ENCODE measurements at places on chromosomes 6 and 20.

GRCh38 chr6:135866445-135867123 is 15.1 kb downstream of the PDE7B start:
- no peak for DNase-seq

GRCh38 chr6:161204866-161205557 is 68.8 kb downstream of the AGPAT4 start:
- no peak for DNase-seq

DNA sequence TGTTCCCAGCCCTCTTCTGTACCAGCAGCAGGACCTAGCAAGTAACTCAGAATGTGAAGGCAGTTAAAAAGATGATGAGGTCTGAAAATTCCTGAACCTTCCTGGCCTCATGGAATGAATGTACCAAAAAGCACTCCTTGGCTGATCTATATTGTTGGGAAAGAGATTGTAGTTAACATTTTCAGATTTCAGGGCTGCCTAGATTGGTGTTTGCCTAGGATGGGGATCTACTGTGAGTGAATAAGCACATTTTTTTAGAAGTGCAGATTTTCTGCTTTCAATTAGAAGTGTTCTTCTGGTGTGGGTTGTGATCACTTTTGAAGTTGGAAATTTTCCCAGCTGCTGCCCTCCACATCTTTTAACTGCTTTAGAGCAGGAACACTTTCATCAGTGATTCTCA is 6.2 kb downstream of the MYLIP start:
- DNase-seq: no peak

- DNase-seq: no peak
These were observed 667.8 kb upstream of the GJE1 start for GRCh38 chr6:141464896-141465295.

DNA sequence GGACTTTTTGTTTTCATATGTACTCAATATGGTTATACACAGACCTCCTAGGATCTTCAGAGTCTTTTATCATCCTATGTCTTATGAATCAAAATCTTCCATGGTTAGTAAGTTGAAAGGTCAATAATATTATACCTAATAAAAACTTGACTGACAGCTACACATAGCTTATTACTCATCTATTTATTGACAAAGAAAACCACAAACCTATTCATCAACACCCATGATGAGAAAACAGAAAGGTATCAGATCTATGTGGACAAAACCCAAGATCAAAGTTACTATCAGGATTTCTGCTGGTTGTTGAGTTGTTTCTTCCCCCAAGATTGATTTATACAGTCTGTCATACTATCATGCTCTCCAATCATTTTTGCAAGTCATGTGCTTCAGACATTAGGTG is 460.1 kb upstream of the MANEA start:
- no peak for DNase-seq

DNA sequence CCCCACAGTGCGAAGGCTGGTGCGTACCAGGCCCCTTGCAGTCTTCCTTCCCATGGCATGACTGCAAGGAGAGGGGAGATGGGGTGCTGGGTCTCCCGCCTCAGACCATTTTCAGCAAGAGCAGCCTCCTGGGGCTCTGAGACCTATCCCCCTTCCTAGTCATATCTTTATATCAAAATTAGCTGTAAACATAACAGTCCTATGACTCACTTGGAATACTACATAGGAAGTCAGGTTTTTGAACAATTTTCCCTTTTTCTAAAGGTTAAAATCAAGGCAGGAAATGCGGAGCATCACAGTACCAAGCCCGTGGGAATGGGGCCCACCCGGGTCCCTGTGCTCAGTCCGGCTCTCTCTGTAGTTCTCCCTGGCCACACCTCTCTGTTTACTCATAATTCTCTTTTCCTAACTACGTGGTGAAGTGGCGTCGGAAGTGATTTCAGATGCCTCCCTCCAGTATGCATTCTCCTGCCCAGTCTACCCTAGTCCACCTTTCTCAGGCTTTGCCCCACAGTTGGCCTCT is 109.8 kb upstream of the TMEM170B start:
- no peak for DNase-seq

- no peak for DNase-seq
These were observed 76.4 kb downstream of the SSR1 start for GRCh38 chr6:7236306-7237209.

GRCh38 chr6:132365281-132365907 is 35.9 kb downstream of the MOXD1 start:
- no peak for DNase-seq

DNA sequence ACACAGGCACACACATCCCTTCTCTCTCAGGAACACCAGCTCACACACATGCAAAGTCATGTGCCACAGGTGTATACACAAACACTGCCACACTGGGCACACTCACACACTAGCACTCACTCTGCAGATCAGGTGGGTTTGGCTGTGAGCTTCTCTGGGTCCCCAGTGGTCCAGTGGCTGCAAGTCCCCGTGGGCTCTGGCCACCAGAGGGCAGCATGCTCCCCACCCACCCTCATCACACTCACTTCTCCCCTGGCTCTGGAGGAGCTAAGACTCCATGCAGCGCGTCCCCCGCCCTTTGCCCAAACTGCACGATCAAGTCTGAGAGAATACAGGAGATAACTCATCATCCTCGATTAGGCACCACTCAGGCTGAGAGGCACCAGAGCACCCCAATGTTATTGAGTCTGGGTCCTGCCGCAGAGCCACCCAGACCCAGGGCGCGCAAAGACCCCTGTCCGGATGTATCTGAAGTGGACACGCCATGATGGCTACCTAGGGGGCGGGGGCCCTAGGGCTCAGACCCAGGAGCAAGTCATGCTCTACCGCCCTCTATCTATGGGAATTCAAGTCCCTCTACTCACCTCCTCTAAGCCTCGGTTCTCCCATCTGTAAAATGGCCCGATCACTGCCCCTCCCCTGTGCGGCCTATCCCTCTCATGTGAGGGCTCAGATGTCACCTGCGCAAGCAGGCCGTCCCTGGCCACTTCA is 90.5 kb downstream of the GRM4 start:
- DNase-seq: peak; percentile 84

DNA sequence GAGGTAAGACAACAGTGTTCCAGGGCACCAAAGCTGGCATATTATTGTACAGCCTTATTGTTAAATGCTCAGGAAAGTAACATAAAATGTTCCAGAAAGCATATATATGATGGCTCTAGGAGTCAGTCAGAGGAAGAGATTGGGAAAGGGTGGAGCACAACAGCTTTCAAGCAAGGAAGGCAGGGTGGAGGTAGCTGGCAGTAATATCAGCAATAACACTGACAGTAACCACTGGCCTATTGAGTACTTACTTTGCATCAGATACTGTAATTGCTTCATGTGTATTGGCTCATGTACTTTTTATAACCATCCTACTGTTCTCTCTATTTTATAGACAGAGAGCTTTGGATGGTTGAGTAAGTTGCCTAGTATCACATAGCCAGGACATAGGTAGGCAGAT is 830.2 kb downstream of the DHX35 start:
- no peak for DNase-seq

- DNase-seq: peak; percentile 83
These were observed 81.3 kb upstream of the CCDC28A start for GRCh38 chr6:138692058-138692977.

DNA sequence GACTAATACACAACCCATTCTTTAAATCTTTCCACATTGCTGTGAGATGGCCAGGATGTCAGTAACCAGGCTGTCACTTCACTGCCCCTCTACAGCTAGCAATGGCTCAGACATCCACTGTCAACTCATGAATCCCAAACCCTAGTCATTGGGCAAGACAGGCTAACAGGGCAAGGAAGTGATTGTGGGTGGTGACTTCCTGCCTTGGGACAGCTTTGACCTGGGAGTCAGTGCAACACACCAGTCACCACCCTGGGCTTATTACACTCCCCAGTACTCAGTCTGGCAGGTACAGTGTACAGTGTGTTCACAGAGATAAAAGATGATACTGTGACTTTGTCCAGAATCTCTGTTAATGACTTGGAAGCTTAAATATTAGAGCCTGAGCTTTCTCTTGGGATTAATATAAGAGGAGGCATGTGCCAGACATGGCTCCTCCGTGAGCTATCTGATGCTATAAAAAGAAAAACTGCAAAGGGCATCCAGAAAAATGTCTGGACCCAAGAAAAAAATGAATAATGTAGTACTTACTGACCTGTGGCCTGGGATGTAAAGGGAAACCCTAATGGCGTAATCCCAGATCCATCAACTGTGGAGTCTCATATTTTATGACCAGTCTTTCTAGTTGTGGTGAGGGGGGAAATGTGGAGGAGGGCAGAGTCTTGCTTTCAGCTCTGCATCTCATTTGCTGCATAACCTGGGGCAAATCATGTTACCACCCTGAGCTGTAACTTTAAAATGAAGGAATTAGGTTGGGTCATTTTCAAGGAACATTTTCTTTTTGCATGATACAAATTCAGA is 244.4 kb downstream of the SLC24A3 start:
- DNase-seq: no peak

DNA sequence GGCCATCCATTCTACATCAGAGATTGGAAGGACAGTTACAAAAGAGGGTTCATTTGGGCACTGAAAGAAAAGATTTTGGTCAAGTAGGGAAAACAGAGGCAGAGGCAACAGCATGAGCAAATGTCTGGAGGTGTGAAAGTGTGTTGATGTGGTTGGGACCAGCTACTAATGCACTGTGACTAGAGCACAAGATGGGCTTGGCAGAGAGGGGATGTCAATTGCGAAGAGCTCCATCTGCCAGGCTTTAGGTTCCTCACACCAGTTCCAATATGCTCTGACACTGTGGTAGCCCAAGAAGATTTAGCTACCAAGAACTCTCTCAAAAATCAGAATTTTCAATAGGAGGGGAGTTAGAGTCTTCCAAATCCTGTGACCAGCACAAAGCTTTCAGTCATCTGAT is 42.1 kb downstream of the TRAF3IP2 start:
- no peak for DNase-seq

DNA sequence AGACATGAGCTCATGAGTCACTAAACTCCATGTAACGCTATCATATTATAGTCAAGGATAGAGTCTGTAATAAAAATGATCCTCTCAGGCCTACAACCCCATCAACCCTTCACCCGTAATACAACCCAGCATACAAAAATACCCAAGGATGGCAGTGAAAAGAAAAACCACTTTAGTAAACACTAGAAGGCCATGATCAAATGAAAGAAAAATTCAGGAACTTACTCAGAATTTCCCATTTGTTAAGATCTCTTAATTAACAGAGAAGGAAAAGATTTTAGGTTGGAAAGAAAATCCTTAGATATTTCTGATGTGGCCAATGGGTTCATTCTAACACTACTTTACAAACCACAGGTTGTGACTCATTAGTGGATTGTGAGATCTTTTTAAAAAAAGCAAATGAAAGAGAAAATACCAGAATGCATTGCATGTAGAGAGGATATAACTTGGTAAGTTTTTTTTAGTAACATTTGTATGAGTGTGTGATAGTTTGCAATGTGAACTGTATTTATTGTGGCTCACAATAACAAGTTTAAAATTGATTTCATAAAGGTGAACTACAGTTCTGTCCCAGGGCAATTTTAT is 8.0 kb upstream of the UBE2J1 start:
- DNase-seq: no peak

DNA sequence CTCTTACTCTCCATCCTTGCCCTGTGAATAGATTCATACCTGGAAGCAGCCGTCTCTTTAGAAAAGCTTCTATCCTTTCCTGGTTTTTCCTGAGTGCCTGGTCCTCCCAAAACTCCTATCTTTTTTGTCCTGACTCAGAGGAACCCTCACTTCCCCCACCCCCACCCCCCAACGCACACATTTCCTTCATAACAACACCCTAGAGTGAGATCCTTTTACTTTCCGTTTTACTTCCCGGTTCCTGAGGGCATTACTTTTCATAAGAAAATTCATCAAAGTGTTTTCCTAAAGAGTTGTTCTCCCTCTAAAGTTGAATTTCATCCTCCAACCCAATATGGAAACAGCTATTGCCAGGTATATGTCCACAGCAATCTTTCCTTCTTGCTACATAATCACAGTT is 327.0 kb downstream of the NRN1 start:
- DNase-seq: no peak

GRCh38 chr6:118705544-118706491 is 54.4 kb upstream of the CEP85L start:
- DNase-seq: no peak

- no peak for DNase-seq
These were observed 9.0 kb upstream of the STK38 start for GRCh38 chr6:36556281-36556680.

GRCh38 chr20:59071216-59071615 is 28.6 kb upstream of the PRELID3B start:
- no peak for DNase-seq

DNA sequence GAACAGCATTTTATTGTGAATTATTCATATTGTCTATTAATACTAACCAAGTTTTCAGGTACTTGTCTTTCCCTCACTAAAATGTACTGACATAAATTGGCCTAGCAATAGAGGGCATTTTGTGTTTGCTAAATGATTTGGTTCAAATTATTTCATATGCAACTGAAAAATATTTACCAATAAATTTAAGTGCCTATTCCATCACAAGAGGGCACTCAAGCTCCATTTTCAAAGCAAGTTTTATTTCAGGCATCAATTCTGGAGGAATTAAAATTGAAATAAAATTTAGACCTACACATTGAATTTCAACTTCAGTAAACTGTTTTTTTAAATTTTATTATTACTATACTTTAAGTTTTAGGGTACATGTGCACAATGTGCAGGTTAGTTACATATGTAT is 114.3 kb upstream of the SYNCRIP start:
- no peak for DNase-seq

DNA sequence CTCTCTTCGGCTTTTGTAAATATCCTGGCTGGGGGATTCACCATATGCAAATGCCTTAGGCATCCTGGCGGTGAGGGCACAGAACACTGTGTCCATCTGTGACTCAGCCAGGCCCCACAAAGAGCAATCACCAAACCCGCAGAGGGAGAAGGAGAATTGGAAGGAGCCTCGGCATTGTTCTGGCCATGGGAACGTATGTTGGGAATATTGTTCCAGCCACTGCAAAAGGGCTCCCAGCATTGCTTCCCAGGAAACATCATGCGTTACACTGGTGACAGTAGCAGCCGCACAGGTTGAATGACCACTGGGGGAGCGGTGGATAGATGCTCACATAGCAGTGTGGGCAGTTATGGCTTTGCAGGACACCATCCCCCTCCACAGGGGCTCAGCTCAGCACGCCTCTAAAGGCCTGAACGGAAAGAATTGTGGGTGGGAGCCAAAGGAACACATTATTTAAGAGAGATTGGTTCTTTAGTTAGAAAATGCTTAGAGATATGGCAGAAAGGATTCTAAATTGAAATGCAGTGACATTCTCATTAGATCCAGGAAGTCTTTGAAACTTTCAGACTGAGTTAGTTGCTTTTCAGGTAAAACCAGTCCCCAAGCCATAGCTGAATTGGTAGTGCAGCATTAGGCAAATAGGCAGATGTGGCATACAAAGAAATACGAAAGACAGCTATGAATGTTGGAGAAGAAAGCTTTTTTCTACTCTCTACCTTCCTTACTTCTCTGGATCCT is 104.3 kb downstream of the RNF144B start:
- no peak for DNase-seq

- no peak for DNase-seq
These were observed 23.6 kb downstream of the GPX6 start for GRCh38 chr6:28491984-28492317.

GRCh38 chr6:1572892-1573291 is 36.8 kb upstream of the FOXC1 start:
- DNase-seq: no peak
